ENCODE measurements at places on chromosomes 1 and 21. TPM values are rescaled to one million over a fixed set of nuclear protein-coding genes. Genes with fewer than 3 reads are reported as not detected.

The LRRC71 gene
- total RNA-seq = not detected

GRCh38 chr1:178688244-178688643 lies 36.8 kb upstream of the RALGPS2 start:
- DNase-seq = no peak

GRCh38 chr1:195071461-195071860 lies 1536.8 kb downstream of the KCNT2 start:
- no peak for DNase-seq

GRCh38 chr1:15213341-15213821 lies 33.6 kb upstream of the FHAD1 start:
- no peak for DNase-seq
